Astrocyte (in vitro differentiated cells and primary cell): ENCODE measurements at places on chromosomes 6 and 20. TPM values are rescaled to one million over a fixed set of nuclear protein-coding genes. Genes with fewer than 3 reads are reported as not detected.

Gene MOG
- not detected in 2 replicates for total RNA-seq

Gene NKX2-4
- not detected in 2 replicates for total RNA-seq

Gene SLC52A3
- 0.09 TPM in 1 of 2 replicates, not detected in the other for total RNA-seq

Gene BMP2
- 4.7 and 9.2 TPM in 2 replicates for total RNA-seq

Gene PAK5
- 0.16 and 0.19 TPM in 2 replicates for total RNA-seq

Gene HLA-DOA
- total RNA-seq = 0.48 and 0.89 TPM in 2 replicates

Gene SIRPB1
- not detected in 2 replicates for total RNA-seq

Gene EBF4
- total RNA-seq = 2.3 and 4.1 TPM in 2 replicates

Gene SIRPD
- total RNA-seq = not detected in 2 replicates

- H3K36me3 ChIP-seq = no peaks in the 10 kb centered on the region
- H3K4me1 ChIP-seq = no peaks in the 10 kb centered on the region
- DNase-seq = no peak
- H3K27me3 ChIP-seq = no peaks in the 10 kb centered on the region
- no peak overlapping the region for H3K27ac ChIP-seq
- no peak overlapping the region for H3K4me3 ChIP-seq
Observed at GRCh38 chr6:129321303-129321702, 388.7 kb downstream of the ARHGAP18 start.

DNA sequence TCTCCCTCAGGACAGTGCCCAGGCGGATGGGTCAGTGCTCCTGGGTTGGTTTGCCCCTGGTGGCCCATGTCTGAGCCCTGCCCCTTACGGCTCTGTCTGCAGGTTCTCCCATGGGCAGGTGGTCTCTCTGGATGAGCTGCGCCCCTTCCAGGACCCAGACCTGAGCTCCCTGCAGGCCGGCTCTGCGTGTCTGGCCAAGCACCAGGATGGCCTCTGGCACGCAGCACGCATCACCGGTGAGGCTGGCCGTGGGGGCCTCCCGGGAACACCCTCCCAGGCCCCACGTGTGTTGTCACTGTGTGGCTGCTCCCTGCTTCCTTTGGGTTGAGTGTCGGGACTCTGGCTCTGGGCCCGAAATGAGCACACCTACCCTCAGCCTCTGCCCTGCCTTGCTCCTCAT, 3.3 kb upstream of the LIME1 start:
- H3K4me1 ChIP-seq = no peaks in the 10 kb centered on the region
- no peak overlapping the region for H3K27ac ChIP-seq
- H3K4me3 ChIP-seq = no peak overlapping the region
- no peaks in the 10 kb centered on the region for H3K27me3 ChIP-seq
- peaks cover 3% of the 10 kb centered on the region for H3K36me3 ChIP-seq

GRCh38 chr20:58870293-58871014, 17.9 kb downstream of the GNAS start:
- peaks cover 5% of the 10 kb centered on the region for H3K4me1 ChIP-seq
- H3K4me3 ChIP-seq = no peak overlapping the region
- no peaks in the 10 kb centered on the region for H3K36me3 ChIP-seq
- DNase-seq = no peak

DNA sequence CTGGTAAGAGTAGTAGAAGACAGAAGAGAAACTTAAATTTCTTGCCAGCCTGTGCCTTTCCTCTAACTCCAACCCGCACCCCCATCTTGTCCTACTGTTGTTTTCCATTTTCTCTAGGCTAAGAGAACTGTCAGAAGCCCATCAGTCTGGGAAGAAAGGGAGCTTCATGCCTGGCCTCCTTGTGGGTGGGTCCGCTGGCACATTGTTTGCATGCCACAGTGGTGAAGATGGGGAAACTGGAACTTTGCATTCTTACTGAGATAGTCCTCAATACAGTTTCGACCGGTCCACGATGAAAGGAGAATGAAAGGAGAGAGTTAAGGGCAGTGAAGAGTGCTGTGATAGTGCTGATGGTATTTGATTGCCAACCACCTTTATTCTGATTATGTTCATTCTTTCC, 103.1 kb downstream of the TCP11 start:
- H3K4me3 ChIP-seq = no peak overlapping the region
- H3K36me3 ChIP-seq = no peaks in the 10 kb centered on the region
- no peaks in the 10 kb centered on the region for H3K27me3 ChIP-seq
- H3K27ac ChIP-seq = no peak overlapping the region
- no peaks in the 10 kb centered on the region for H3K4me1 ChIP-seq

- H3K27ac ChIP-seq = peak overlapping the region; percentile 95
- peaks cover 41% of the 10 kb centered on the region for H3K4me1 ChIP-seq
- peak overlapping the region; percentile 95 for H3K4me3 ChIP-seq
- peaks cover 25% of the 10 kb centered on the region for H3K36me3 ChIP-seq
- H3K27me3 ChIP-seq = no peaks in the 10 kb centered on the region
Observed at GRCh38 chr6:134176264-134176975, 124.0 kb upstream of the SLC2A12 start.

DNA sequence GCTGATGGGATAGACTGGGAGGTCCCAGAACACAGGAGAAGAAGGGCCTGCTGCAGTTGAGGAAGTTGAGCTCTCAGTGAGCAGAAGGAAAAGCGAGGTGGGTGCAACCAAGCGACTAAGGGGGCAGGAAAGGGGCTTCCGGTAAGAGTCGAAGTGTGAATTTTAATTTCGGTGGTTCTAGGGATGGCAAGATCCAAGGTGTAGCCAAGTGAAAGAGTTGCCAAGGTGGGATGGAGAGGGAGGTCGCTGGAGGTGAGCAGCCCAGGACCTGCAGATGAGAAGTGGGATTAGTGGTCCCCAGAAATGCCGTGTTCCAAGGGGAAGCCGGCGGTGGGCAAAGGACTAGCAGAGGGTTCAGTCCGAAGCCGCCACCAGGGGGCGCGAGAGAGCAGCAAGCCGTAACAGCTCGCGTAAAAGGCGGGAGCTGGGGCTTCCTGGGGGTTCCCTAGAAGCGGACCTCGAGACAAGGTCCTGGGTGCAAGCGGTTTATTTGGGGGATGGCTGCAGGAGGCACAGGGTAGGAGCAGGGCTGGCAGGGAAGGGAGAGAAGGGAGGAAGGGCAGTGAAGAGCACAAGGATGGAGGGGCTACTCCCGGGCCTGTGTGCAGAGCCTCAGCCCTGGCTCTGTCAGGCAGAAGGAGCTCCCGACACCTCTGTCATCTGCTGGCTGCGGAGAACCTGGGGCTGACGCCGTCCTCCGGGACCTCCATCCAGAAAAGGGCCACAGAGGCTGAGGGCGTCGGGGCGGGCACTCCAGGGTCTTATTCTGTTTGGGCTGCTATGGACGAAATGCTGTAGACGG, 103.6 kb downstream of the PAX1 start:
- no peaks in the 10 kb centered on the region for H3K4me1 ChIP-seq
- no peak overlapping the region for H3K4me3 ChIP-seq
- no peak overlapping the region for H3K27ac ChIP-seq

GRCh38 chr20:3890999-3891929, 2.1 kb downstream of the PANK2 start:
- DNase-seq = no peak
- no peaks in the 10 kb centered on the region for H3K27me3 ChIP-seq
- H3K4me1 ChIP-seq = peaks cover 40% of the 10 kb centered on the region
- H3K27ac ChIP-seq = no peak overlapping the region
- H3K4me3 ChIP-seq = peak overlapping the region; percentile 95

- H3K4me1 ChIP-seq = no peaks in the 10 kb centered on the region
- no peak overlapping the region for H3K27ac ChIP-seq
- no peak overlapping the region for H3K4me3 ChIP-seq
- H3K36me3 ChIP-seq = no peaks in the 10 kb centered on the region
- H3K27me3 ChIP-seq = no peaks in the 10 kb centered on the region
Observed at GRCh38 chr6:170011204-170012036, 260.0 kb downstream of the ERMARD start.

- H3K36me3 ChIP-seq = no peaks in the 10 kb centered on the region
- no peak overlapping the region for H3K27ac ChIP-seq
- H3K4me3 ChIP-seq = no peak overlapping the region
- H3K27me3 ChIP-seq = no peaks in the 10 kb centered on the region
Observed at GRCh38 chr6:132320007-132320406, 81.3 kb downstream of the MOXD1 start.

DNA sequence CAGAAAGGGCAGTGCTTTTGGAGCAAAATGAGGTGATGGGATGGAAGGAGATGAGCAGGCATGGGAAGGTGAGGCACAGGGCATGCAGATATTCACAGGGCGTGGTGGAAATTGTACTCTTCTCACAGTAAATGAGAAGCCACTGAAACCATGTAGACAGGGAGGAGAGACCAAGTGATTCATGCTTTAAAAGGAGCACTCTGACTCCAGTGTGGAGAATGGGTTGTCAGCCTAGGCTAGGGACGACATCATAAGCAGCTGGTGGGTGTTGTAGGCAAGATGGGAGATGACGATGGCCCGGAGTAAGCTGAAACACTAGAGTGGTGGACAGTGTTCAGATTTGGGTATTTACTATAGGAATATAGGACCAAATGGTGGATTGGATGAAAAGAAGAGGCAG, 18.4 kb downstream of the PDE7B start:
- no peaks in the 10 kb centered on the region for H3K27me3 ChIP-seq
- H3K36me3 ChIP-seq = no peaks in the 10 kb centered on the region
- H3K27ac ChIP-seq = peak overlapping the region; percentile 78
- no peak overlapping the region for H3K4me3 ChIP-seq
- peaks cover 12% of the 10 kb centered on the region for H3K4me1 ChIP-seq
- DNase-seq = no peak

DNA sequence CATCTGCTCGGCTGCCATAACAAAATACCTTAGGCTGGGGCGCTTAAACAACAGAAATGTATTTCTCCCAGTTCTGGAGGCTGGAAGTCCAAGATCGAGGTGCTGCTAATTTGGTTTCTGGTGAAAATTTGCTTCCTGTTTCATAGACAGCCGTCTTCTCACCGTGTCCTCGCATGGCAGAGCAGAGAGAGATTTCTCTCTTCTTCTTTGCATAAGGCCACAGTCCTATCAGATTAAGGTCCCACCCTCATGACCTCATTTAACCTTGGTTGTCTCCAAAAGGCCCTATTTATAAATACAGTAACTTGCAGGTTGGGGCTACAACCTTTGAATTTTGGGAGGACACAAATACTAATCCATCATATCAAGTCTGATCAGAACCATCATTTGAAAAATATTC, 544.3 kb downstream of the KIF16B start:
- DNase-seq = no peak
- no peaks in the 10 kb centered on the region for H3K4me1 ChIP-seq
- no peak overlapping the region for H3K4me3 ChIP-seq
- no peaks in the 10 kb centered on the region for H3K27me3 ChIP-seq
- H3K27ac ChIP-seq = no peak overlapping the region

DNA sequence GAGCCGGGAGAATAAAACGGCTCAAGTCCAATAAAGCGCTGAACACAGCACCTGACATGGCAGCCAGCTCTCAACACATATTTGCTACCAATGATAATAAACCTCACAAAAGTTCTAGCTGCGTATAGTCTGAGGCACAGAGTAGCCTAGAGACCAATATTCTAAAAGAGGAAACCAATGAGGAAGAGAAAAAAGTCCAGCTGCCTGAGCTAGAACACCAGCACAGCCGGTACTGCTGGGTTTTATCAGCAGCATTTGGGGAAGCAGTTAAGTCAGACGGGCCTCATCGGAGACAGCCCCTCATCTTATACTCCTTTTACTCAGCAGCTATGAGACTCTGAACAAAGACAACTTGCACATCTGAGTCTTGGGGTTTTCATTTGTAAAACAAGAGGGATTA, 2.4 kb upstream of the RTF2 start:
- DNase-seq = no peak
- H3K4me1 ChIP-seq = peaks cover 17% of the 10 kb centered on the region
- no peaks in the 10 kb centered on the region for H3K36me3 ChIP-seq

GRCh38 chr6:113476937-113477839, 380.0 kb upstream of the MARCKS start:
- no peaks in the 10 kb centered on the region for H3K27me3 ChIP-seq
- H3K27ac ChIP-seq = no peak overlapping the region
- H3K4me1 ChIP-seq = no peaks in the 10 kb centered on the region
- no peak overlapping the region for H3K4me3 ChIP-seq
- H3K36me3 ChIP-seq = no peaks in the 10 kb centered on the region
- DNase-seq = peak; percentile 27

DNA sequence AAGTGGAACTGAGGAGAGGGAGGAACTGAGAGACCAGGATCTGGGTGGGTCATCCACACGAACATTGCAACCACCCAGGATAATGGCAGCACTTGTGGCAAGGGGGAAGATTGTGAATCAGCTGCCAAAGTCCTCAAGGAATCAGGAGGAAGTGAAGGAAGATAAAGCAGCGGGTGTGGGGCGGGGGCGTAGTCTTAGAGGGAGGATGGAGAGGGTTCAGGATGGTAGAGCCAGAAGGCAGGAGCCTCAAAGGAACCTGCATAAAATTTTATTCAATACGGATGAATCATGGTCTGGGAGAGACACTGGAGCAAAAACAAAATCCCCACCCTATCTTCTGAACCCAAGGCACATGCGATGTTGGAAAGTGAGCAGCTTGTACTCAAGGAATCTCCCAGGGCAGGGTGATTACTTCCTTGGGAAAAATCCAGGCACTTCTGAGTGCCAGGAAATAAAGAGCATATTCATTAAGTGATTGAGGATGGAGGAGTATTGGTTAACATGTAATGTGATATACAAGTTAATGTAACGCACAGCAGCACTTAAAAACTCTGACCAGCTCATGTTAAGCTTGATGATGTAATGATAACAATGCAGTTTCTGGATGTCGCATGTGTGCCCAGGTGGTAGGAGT, 82.0 kb upstream of the B3GAT2 start:
- no peak for DNase-seq
- no peak overlapping the region for H3K4me3 ChIP-seq
